Melanocyte of skin (primary cell): ENCODE measurements at places on chromosomes 7 and 10. TPM values are rescaled to one million over a fixed set of nuclear protein-coding genes. Genes with fewer than 3 reads are reported as not detected.

OPTN gene
- 90.2 and 115 TPM in 2 replicates for total RNA-seq

SVIL gene
- 21.7 and 35.0 TPM in 2 replicates for total RNA-seq

ADARB2 gene
- total RNA-seq = not detected in 2 replicates

FFAR4 gene
- total RNA-seq = not detected in 2 replicates

SNCG gene
- total RNA-seq = not detected in 2 replicates

CAMK2B gene
- total RNA-seq = not detected in 2 replicates

VGF gene
- 2.5 and 8.3 TPM in 2 replicates for total RNA-seq

ACTL6B gene
- not detected in 2 replicates for total RNA-seq
